ENCODE measurements at places on chromosomes 11 and 22.

DNA sequence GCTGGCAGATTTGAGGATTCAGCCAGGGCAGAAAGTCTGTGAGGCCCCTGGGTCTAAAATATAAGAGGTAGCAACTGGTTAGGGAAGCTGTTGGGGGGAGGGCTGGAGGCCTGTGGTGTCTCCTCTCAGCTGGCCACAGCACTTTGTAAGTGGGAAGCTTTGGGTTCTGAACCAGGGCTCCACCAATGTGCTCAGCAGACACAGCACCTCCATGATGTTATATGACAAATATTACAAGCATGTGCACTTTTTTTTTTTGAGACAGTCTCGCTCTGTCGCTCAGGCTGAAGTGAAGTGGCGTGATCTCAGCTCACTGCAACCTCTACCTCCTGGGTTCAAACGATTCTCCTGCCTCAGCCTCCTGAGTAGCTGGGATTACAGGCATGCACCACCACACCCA lies 8.0 kb downstream of the ARHGAP1 start:
- no peak for DNase-seq

DNA sequence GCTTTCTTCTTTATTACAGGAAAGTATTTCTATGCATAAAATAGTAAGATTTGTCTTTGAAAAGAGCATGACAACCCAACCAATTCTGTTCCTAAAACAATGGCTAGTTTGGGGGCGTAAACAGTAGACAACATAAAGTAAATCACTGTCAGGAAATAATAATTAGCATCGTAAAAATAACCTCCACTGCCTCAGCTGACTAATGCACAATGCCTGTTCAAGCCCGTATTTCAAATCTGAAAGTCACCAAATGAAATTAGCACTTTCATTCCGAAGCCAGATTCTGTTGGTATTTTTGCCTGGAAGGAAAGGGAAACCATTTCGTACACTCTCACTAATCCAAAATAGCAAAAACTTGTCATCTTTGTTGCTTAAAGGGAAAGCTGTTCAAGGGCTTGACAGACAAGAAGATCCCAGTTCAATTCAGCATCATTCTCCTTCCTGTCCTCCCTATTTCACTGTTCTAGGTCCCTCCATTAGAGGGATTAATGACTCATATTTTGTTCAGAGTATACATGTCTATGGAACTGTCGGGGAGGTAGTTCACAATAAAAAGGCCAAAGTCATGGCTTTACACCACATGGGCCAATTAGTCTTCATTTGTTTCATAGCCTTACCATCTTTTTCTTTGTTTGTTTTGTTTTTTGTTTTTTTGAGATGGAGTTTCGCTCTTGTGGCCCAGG lies 154.7 kb downstream of the CADM1 start:
- DNase-seq = no peak

DNA sequence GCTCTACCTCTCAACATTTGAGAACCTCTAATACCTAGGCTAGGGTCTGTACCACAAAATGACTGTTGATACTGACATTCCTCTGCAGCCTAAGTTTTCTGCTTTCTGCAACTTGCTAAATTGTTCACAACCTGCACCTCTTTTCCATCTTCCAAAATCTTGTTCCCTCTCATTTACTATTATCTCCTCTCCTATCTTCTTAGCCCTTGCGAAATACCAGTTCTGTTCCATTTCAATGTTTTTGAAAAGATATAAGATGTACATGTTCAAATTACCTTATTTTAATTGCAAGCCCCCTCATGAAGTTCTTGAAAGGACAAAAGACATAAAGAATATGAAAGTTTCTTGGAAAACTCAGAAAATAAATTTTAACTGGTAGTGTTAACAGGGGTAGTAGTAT lies 72.3 kb downstream of the FAM168A start:
- DNase-seq = no peak

- no peak for DNase-seq
Observed at GRCh38 chr11:41309111-41309522, 150.3 kb downstream of the LRRC4C start.

DNA sequence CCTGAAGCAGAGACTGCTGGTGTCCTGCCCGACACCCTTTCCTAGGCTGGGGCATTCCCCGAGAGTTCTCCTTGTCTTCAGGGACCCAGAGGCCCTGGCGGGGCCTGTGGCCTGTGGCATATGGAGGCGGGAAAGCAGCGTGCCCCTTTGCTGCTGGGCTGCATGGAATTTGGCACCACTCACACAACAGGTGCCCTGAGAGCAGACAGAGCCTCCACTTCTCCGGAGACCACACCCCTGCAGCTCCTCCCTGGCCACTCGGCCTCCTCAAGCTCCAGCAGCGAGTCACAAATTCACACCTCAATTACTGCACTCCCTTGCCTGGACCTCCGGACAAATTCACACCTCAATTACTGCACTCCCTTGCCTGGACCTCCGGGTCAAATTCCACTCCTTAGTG lies 1375.2 kb downstream of the TBC1D22A start:
- no peak for DNase-seq

DNA sequence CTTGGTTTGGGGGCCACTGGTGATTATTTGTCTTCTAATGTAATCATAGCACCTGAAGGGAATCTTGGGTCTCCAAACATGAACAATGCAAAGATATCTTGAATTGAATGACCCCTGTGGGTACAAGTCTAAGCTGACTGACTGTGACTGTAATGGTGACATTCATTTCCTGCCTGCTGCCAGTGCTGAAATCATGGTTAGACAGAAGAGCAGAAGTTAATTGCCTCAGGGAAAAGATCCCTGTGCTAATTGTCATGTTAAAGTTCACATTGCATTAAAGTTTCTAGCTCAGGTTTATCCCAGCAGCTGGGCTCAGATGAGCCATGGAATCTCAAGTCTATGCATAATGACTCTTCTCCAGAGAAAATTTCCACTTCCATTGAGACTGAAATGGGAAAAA lies 772.0 kb downstream of the ETS1 start:
- DNase-seq = no peak

Data from neural progenitor cell (in vitro differentiated cells).